ENCODE measurements at places on chromosomes 13 and 19. TPM values are rescaled to one million over a fixed set of nuclear protein-coding genes. Genes with fewer than 3 reads are reported as not detected.
A peak's percentile ranks its signal among the peaks of the same experiment; 100 is the strongest.

DNA sequence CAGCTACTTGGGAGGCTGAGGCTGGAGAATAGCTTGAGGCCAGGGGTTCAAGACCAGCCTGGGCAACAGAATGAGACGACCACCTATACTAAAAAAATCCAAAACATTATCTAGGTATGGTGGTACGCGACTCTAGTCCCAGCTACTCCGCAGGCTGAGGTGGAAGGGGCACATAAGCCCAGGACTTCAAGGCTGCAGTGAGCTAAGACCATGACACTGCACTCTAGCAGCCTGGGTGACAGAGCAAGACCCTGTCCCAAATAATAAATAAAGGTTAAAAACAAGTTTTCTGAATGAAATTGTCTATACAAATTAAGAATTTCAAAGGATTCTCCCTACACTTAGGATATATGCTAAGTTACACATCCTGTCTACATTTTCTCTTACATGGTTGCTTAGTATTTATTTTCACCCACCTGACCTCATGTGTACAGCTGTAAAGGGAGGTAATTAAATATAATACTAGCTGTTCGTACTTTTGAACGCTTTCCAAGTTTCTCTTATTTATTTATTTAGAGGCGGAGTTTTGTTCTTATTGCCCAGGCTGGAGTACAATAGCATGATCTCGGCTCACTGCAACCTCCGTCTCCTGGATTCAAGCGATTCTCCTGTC, 1.6 kb downstream of the SLC25A30 start:
- peaks cover 1% of the 10 kb centered on the region for H3K27me3 ChIP-seq
- H3K4me1 ChIP-seq, result peaks cover 18% of the 10 kb centered on the region
- H3K36me3 ChIP-seq, result no peaks in the 10 kb centered on the region

GRCh38 chr13:114047358-114047881, 73.5 kb upstream of the C13orf46 start:
- no peak for DNase-seq
- H3K4me1 ChIP-seq, result peaks cover 32% of the 10 kb centered on the region
- H3K27me3 ChIP-seq, result no peaks in the 10 kb centered on the region
- H3K4me3 ChIP-seq, result no peak overlapping the region

DNA sequence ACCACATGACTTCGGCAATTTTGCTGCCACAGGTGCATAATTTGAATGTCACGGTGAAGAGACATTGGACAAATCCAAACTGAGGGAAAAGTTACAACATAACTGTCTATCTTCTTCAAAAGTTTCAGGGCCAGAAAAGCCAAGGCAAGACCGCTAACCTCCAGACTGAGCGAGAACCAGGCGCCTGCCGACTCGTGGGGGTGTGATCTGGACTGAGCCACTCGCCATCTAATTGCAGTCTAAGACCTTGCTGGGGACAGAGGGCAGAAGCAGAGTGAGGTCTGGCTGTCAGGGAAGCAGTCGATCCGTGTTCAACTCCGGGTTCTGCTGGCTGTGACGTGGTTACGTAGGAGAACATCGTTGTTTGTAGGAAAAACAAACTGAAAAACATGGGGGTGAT, 88.6 kb downstream of the SPACA7 start:
- no peaks in the 10 kb centered on the region for H3K36me3 ChIP-seq
- no peaks in the 10 kb centered on the region for H3K4me1 ChIP-seq
- no peak overlapping the region for H3K4me3 ChIP-seq
- H3K27ac ChIP-seq, result no peak overlapping the region

- H3K27me3 ChIP-seq, result peaks cover 4% of the 10 kb centered on the region
- no peaks in the 10 kb centered on the region for H3K4me1 ChIP-seq
- no peak for DNase-seq
- H3K27ac ChIP-seq, result no peak overlapping the region
Observed at GRCh38 chr19:35389192-35389861, 18.5 kb downstream of the GPR42 start.

DNA sequence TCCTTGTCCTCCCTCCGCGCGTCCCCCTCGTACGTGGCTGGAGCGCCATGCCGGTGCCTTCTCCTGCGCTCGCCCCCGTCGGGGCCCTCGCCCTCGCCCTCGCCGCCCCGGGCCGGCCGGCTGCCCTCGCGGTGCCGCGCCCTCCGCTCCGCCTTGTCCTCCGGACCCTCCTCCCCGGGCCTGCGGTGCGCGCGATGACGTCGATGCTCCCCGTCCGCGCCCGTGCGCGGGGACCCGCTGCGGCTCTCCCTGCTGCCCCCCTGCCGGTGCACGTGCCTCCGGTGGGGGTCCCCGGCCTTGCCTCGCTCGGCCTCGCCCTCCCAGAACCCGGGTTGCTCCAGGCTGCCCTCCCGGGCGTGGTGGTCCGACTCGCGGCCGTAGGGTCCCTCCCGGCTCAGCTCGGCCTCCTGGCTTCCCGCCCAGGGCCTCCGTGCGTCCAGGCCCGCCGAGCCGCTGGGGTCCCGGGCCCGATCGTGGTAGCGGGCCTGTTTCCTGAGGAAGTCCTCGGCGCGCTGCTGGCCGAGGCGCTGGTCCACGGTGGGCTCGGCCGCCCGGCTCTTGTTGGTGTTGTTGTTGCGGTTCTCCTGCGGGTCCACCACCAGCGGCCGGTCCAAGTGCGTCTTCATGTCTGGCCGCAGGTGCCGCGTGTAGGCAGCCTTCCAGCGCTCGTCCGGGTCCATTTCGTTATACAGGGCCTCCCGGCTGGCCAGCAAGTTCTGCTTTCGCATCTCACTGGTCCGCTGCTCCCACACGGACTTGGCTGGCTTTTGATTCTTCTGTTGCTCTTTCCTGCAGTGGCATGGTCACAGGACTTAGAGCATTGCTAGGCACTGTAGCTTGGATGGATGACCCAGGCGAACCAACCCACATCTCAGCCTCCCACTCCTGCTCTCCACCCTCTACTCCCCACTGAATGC, 148.6 kb downstream of the IER2 start:
- H3K4me3 ChIP-seq, result no peak overlapping the region
- H3K4me1 ChIP-seq, result no peaks in the 10 kb centered on the region
- no peak overlapping the region for H3K27ac ChIP-seq
- DNase-seq, result no peak
- no peaks in the 10 kb centered on the region for H3K36me3 ChIP-seq
- H3K27me3 ChIP-seq, result peaks cover 17% of the 10 kb centered on the region

GRCh38 chr13:56351041-56351440, 789.7 kb upstream of the PRR20A start:
- H3K27me3 ChIP-seq, result no peaks in the 10 kb centered on the region
- no peak overlapping the region for H3K27ac ChIP-seq
- H3K4me1 ChIP-seq, result no peaks in the 10 kb centered on the region
- H3K36me3 ChIP-seq, result no peaks in the 10 kb centered on the region
- no peak overlapping the region for H3K4me3 ChIP-seq
- no peak for DNase-seq

DNA sequence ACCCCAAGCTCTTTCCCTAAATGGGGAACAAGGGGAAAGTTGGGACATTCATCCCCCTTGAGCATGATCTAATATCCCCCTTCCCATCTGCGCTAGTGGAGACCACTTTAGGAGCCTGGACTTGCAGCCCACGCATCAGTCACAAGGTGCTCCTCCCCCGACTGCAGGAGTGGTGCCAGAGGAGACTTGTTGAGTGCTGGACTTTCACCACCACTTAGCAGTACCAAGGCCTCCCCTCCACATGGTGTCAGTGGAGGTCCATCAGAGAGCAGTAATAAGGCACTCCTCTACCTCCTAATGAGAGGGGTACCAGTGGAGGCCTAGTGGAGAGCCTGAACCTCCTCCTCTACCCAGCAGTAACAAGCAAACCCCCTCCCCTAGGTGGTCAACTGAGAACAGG, 22.5 kb downstream of the CAB39L start:
- H3K4me3 ChIP-seq, result no peak overlapping the region
- no peaks in the 10 kb centered on the region for H3K4me1 ChIP-seq
- H3K27me3 ChIP-seq, result no peaks in the 10 kb centered on the region
- DNase-seq, result peak; percentile 74
- no peak overlapping the region for H3K27ac ChIP-seq

DNA sequence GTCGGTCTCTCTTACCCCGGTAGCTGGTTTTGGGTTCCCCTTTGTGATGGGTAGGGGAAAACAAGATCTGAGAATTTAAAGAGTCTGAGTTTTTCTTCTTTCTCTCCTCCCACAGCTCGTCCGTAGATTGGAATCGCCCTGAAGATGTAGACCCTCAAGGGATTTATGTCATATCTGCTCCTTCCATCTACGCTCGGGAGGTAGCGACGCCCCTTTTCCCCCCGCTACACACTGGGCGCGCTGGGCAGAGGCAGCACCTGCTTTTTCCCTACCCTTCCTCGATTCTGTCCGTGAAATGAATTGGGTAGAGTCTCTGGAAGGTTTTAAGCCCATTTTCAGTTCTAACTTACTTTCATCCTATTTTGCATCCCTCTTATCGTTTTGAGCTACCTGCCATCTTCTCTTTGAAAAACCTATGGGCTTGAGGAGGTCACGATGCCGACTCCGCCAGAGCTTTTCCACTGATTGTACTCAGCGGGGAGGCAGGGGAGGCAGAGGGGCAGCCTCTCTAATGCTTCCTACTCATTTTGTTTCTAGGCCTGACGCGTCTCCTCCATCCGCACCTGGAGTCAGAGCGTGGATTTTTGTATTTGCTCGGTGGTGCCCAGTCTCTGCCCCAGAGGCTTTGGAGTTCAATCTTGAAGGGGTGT, 7.1 kb upstream of the SELENOV start:
- no peak overlapping the region for H3K27ac ChIP-seq
- H3K4me1 ChIP-seq, result peaks cover 20% of the 10 kb centered on the region
- H3K27me3 ChIP-seq, result peaks cover 51% of the 10 kb centered on the region
- H3K4me3 ChIP-seq, result peak overlapping the region; percentile 85
- no peaks in the 10 kb centered on the region for H3K36me3 ChIP-seq

- no peaks in the 10 kb centered on the region for H3K27me3 ChIP-seq
- no peak overlapping the region for H3K27ac ChIP-seq
Observed at GRCh38 chr13:42102961-42103865, 54.8 kb downstream of the DGKH start.

- no peak overlapping the region for H3K4me3 ChIP-seq
- no peak overlapping the region for H3K27ac ChIP-seq
- no peaks in the 10 kb centered on the region for H3K36me3 ChIP-seq
- DNase-seq, result no peak
- peaks cover 9% of the 10 kb centered on the region for H3K27me3 ChIP-seq
Observed at GRCh38 chr13:30535046-30535445, 69.3 kb upstream of the HMGB1 start.

- no peaks in the 10 kb centered on the region for H3K36me3 ChIP-seq
- peaks cover 15% of the 10 kb centered on the region for H3K4me1 ChIP-seq
- H3K4me3 ChIP-seq, result no peak overlapping the region
- H3K27ac ChIP-seq, result peak overlapping the region; percentile 60
- DNase-seq, result no peak
Observed at GRCh38 chr13:51122868-51123566, 11.9 kb upstream of the C13orf42 start.

- peaks cover 7% of the 10 kb centered on the region for H3K4me1 ChIP-seq
- no peak for DNase-seq
- no peaks in the 10 kb centered on the region for H3K36me3 ChIP-seq
- H3K27ac ChIP-seq, result no peak overlapping the region
- no peak overlapping the region for H3K4me3 ChIP-seq
Observed at GRCh38 chr13:48142436-48142835, 47.5 kb upstream of the MED4 start.

- H3K27me3 ChIP-seq, result no peaks in the 10 kb centered on the region
- H3K4me3 ChIP-seq, result no peak overlapping the region
- DNase-seq, result peak; percentile 19
- H3K27ac ChIP-seq, result no peak overlapping the region
- H3K4me1 ChIP-seq, result no peaks in the 10 kb centered on the region
Observed at GRCh38 chr19:30811397-30812098, 439.4 kb downstream of the ZNF536 start.

GRCh38 chr19:4391306-4391693, 9.0 kb downstream of the SH3GL1 start:
- no peaks in the 10 kb centered on the region for H3K27me3 ChIP-seq
- no peak for DNase-seq
- H3K36me3 ChIP-seq, result peaks cover 36% of the 10 kb centered on the region
- no peak overlapping the region for H3K4me3 ChIP-seq

- peaks cover 13% of the 10 kb centered on the region for H3K4me1 ChIP-seq
- H3K36me3 ChIP-seq, result peaks cover under 1% of the 10 kb centered on the region
- H3K27ac ChIP-seq, result no peak overlapping the region
- no peak for DNase-seq
- H3K4me3 ChIP-seq, result no peak overlapping the region
Observed at GRCh38 chr13:51524829-51525566, 59.3 kb upstream of the WDFY2 start.

DNA sequence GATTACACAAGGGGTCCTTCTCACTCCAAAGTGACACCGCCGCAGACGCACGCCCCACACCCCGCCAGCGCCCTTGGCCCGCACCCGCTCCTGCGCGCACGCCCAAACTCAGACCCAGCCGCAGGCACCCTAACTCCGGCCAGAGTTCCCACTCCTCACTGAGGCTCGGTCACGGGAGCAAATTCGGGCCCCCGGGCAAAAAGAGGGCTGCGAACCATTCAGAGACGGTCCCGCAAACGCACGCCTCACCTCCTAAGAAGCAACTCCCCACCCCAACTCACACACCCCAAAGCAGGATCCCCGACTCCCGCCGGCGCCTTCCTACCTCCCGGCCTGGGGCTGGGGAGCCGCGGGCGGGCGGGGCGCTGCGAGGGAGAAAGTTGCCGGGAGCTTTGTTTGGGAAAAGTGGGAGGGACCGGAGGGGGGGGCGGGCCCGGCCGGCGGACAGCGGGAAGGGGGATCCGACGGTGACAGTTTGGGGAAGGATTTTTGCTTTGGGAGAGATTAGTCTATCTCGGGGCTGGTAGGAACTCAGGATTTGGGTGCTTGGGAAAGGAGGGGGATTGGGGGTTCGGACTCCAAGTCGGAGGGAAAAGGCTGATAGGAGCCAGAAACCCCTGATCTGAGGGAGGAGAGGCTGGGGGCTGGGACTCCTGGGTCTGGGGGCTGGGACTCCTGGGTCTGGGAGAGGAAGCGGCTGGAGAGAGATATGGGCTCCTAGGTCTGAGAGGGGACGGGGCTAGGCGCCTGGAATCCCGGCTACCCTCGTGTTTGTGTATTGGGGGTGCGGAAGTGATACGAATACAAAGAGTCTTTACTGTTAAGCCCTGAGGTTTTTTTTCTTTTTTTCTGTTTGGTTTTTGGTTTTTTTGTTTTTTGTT, at the start of gene TEAD2:
TSS of gene TEAD2 (minus strand) at position 369 of the 881 bp plus-strand sequence. CDS start 2,341 bp downstream, outside the sequence.
- peak within 1 kb of the TSS; percentile 19 for H3K4me3 ChIP-seq
- peaks cover 11% of the 10 kb centered on the region for H3K4me1 ChIP-seq
- H3K36me3 ChIP-seq, result no peaks in the 10 kb centered on the region
- H3K27me3 ChIP-seq, result peaks cover 34% of the 10 kb centered on the region

GRCh38 chr19:38473201-38473600, 39.7 kb downstream of the RYR1 start:
- no peak overlapping the region for H3K27ac ChIP-seq
- no peaks in the 10 kb centered on the region for H3K4me1 ChIP-seq
- DNase-seq, result no peak

- no peaks in the 10 kb centered on the region for H3K27me3 ChIP-seq
- H3K27ac ChIP-seq, result no peak overlapping the region
- no peak overlapping the region for H3K4me3 ChIP-seq
- DNase-seq, result no peak
- H3K36me3 ChIP-seq, result no peaks in the 10 kb centered on the region
Observed at GRCh38 chr19:5503598-5503997, 48.4 kb downstream of the ZNRF4 start.

DLL3 gene
- total RNA-seq, result 2.2 TPM

SWSAP1 gene
- total RNA-seq, result 2.6 TPM

RASIP1 gene
- 0.71 TPM for total RNA-seq

SHANK1 gene
- total RNA-seq, result not detected

SULT2B1 gene
- not detected for total RNA-seq

PSG1 gene
- total RNA-seq, result not detected

ZNF358 gene
- 5.7 TPM for total RNA-seq

NLRP9 gene
- not detected for total RNA-seq

C1QTNF9 gene
- not detected for total RNA-seq

ZIM2 gene
- total RNA-seq, result not detected

ZIC5 gene
- not detected for total RNA-seq

Measured in activated CD4-positive, alpha-beta T cell treated with anti-CD3 and anti-CD28 coated beads, Interleukin-2, amount 10 ng/mL, durations not matched to agents 24 days and 14 days (primary cell).